H54 (cell line): ENCODE measurements at places on chromosomes 5 and 9.
A peak's percentile ranks its signal among the peaks of the same experiment; 100 is the strongest.

DNA sequence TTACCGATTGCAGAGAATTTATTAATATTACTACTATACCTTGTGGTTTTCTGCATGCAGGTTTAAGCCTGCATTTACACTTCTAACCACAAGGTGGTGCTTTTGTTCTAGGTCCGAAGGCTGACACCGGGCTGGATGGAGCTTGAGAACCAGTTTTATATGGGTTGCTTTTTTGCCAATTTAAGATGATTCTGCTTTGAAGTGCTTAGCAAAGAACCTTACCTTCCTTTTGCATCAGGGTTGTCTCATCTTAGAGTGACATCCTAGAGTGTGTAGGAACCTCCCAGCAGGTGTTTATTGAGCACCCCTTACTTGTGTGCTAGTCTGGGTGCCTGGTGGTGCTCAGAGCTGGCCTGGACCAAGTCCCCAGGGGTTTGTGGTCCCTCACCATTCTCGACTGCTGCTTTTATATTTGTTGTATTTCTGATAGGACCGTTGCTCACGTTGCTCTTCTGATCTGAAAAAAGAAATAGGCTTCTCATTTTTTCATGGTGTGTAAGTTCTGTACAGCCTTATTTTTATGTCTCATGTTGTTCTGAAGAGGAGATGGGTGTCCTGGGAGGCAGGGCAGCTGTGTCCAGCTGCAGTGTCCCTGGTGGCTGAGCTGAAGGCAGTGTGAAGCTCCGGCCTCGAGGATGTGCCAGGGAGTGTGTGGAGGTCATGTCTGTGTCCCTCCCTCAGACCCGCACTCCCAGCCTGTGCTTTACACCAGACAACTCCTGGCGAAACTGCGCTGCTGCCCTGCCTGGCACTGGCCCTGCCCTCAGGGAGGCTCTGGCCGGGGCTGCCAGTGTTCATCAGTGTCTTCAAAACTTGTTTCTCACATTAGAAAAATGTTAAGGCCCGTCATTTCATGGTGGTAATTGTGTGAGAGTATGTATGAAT is 54.3 kb downstream of the EHMT1 start:
- peak; percentile 77 for DNase-seq

- DNase-seq: no peak
These were observed 97.5 kb downstream of the EBF1 start for GRCh38 chr5:159002171-159002570.

DNA sequence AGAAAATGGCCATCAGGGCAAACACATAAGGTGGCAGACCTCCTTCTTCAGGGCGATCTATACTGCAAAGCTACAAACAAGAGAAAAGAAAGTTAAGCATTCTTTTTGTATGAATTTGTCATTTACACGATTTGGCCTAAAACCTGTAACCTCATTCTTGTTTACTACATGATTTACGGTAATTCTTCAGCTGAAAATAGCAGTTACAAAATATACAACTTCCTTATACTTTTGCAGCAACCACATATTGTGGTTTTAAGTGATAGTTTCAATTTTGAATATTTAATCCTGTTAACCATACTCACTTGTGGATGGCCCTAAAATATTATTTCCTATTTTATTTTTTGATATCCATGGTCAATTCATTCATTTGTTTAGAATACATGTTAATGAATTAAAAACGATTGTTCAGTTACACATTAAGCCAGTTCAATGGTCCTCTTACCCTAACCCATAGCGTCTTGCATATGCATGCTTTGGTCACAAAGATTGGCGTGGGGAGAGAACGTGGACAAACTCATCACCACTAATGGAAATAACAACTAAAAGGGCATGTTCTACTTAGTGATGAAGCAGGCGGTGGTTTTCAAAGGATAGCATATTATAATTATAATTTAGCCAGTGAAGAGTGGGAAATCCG is 16.6 kb downstream of the TUT7 start:
- no peak for DNase-seq

- DNase-seq: no peak
These were observed 50.2 kb upstream of the LMX1B start for GRCh38 chr9:126563556-126563955.
